Right renal cortex interstitium (tissue), 3 donors: ENCODE measurements at places on chromosomes 5 and 9.

DNA sequence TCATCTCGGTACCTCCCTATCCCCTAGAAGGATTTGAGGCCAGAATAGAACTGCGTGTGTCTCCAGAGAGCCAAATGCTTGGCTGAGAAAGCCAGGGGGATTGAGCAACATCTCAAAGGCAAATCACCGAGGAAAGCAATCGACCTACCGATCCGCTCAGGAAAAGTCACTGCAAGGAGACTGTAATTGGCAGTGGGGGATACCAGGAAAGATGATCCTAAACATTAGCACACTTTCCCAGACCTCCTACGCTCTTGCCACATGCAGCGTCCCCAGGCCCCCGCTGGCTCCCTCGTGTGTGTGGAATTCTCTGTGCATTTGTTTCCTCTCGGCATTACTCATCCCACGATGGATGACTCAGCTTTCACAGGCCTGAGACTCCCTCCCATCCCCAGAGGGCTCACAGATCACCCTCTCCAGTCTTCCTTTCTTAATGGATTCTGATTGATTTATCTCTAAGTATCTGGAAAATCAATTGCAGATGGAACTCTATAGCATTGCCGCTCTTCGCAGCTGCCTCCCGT, 82.2 kb upstream of the ICE1 start:
- DNase-seq, result peak; percentile 27

- no peak for DNase-seq
Measured at GRCh38 chr9:660227-660626, 181.3 kb upstream of the DMRT1 start.

DNA sequence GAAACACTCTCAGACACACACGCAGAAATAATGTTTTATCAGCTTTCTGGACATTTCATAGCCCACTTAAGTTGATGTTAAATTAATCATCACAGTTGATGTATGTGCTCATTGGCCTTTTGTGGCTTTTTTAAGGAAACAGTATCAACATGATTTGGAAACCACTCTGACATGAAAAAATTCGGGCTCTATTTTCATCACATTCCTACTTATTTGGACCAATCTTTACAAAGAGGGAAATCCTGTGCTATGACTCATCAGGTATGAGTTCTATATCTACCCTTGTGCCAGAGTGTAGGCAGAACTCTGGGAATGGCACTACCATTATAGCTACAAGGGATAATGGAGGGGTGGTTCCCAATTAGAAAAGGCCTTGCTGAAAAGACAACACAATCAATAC, 388.4 kb upstream of the PTGER4 start:
- no peak for DNase-seq

DNA sequence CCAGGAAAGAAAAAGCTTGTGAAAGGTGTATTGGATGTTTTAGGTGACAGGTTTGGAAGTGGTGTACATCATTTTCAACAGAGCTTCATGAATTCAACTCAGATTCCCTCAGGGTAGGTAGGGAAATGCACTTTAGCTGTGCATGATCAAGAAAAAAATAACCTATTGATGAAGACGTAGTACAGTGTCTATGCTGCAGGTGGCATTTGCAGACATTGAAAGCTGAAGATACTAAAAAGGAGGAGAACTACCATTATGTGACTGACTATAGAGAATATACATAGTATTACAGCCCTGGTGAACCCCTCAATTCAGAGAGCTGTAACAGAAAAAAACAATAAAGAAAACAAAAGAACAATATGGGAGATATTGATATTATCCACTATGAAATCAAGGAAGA, 2344.7 kb upstream of the ACO1 start:
- DNase-seq, result no peak

- DNase-seq, result no peak
Measured at GRCh38 chr9:98094316-98094715, 24.7 kb downstream of the TRIM14 start.

GRCh38 chr5:55604611-55605067, 69.9 kb upstream of the PLPP1 start:
- DNase-seq, result no peak

DNA sequence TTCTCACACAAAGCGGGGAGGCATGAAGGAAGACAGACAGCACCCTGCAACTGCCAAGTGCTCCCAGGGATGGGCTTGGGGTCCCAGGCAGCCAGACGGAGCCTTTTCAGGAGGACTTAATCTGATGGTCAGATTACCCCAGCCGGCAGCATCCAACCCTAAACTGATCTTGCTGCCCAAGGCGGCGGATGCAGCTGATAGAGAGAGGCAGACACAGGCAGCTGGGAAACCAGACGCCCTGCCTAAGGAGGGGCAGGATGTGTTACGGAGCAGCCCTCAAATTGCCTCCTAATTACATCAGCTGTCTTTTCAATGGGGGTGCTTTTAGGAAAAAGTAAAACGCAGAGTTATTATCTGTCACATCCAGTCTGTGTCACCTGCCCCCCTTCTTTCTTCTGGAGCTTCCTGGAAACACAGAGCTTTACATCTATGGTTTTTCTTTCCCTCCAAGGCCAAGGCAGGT, 190.9 kb upstream of the PANK3 start:
- DNase-seq, result no peak

- DNase-seq, result no peak
Measured at GRCh38 chr9:130265431-130266235, at the start of gene HMCN2. TSS of gene HMCN2 (plus strand) at chr9:130265760. CDS start at chr9:130265879, 119 bp downstream.

DNA sequence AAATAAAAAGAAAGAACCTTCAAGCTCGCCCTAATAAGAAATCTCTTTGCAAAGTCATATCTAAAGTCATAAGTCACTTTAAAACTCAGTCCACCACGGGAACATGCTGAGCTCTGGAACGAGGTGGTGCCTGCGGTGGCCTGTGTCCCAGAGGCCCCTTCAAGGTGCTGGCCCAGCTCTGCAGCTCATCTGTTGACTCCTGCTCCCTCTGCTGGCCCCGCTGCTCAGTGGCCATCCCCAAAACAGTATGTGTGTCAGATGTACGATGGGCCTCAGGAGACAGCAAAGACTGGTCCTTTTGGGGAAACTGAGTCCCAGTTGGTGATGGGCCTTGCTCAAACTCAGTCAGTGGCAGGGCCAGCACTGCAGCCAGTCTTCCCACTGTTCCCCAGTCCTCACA, 22.8 kb upstream of the FOXB2 start:
- DNase-seq, result no peak
